ENCODE measurements at places on chromosomes 6 and 20. TPM values are rescaled to one million over a fixed set of nuclear protein-coding genes. Genes with fewer than 3 reads are reported as not detected.

Gene HMGCLL1
- not detected for total RNA-seq

Gene AKAP12
- 207 TPM for total RNA-seq

Gene PBX2
- 20.8 TPM for total RNA-seq

Gene CLPSL2
- total RNA-seq: not detected

Gene RSPH4A
- total RNA-seq: 0.22 TPM

Gene ZC2HC1B
- total RNA-seq: 0.26 TPM

Gene MOCS1
- 22.3 TPM for total RNA-seq

Gene BMP7
- total RNA-seq: not detected

Gene RIMS4
- total RNA-seq: 0.13 TPM

Gene BNIP5
- total RNA-seq: not detected

Gene WFDC2
- total RNA-seq: 0.22 TPM

Gene ASIP
- not detected for total RNA-seq

Gene TBC1D22B
- 5.9 TPM for total RNA-seq

Gene PSORS1C1
- total RNA-seq: 3.1 TPM

Gene HRH3
- total RNA-seq: not detected

Gene BEND6
- total RNA-seq: 33.3 TPM

Gene C6orf15
- total RNA-seq: not detected

Gene FLRT3
- 0.13 TPM for total RNA-seq

Gene TBC1D32
- total RNA-seq: 22.4 TPM

Gene ZCCHC3
- 10.6 TPM for total RNA-seq

Gene ASCC3
- 90.3 TPM for total RNA-seq

Gene TPX2
- total RNA-seq: 52.8 TPM

Gene LINC00237
- not detected for total RNA-seq

Gene TOX2
- not detected for total RNA-seq

Gene LY6G6F
- total RNA-seq: not detected

Gene RBM24
- 0.39 TPM for total RNA-seq

Gene CCN5
- 21.1 TPM for total RNA-seq

Gene SIGLEC1
- not detected for total RNA-seq

Gene SLC2A10
- 38.8 TPM for total RNA-seq

Gene AIF1
- total RNA-seq: not detected

Gene SNAI1
- 4.6 TPM for total RNA-seq

Gene SLC26A8
- total RNA-seq: not detected

Gene HSP90AB1
- 845 TPM for total RNA-seq

Gene CRIP3
- total RNA-seq: not detected

Gene SPTLC3
- 48.1 TPM for total RNA-seq

Gene NKX2-4
- not detected for total RNA-seq

Gene CFB
- total RNA-seq: 34.6 TPM

Gene SEMG1
- total RNA-seq: not detected

Gene MYCT1
- 0.13 TPM for total RNA-seq

Gene RGS17
- 1.1 TPM for total RNA-seq

Gene SLC4A11
- total RNA-seq: 1.2 TPM

Gene TRDN
- total RNA-seq: under 0.01 TPM

Gene TCP11
- 0.11 TPM for total RNA-seq

Gene ZSWIM1
- total RNA-seq: 8.4 TPM

Gene SOX4
- total RNA-seq: 39.6 TPM

Gene WFDC13
- not detected for total RNA-seq
